Glomerular endothelial cell (primary cell): ENCODE measurements at places on chromosomes 6 and 20.

DNA sequence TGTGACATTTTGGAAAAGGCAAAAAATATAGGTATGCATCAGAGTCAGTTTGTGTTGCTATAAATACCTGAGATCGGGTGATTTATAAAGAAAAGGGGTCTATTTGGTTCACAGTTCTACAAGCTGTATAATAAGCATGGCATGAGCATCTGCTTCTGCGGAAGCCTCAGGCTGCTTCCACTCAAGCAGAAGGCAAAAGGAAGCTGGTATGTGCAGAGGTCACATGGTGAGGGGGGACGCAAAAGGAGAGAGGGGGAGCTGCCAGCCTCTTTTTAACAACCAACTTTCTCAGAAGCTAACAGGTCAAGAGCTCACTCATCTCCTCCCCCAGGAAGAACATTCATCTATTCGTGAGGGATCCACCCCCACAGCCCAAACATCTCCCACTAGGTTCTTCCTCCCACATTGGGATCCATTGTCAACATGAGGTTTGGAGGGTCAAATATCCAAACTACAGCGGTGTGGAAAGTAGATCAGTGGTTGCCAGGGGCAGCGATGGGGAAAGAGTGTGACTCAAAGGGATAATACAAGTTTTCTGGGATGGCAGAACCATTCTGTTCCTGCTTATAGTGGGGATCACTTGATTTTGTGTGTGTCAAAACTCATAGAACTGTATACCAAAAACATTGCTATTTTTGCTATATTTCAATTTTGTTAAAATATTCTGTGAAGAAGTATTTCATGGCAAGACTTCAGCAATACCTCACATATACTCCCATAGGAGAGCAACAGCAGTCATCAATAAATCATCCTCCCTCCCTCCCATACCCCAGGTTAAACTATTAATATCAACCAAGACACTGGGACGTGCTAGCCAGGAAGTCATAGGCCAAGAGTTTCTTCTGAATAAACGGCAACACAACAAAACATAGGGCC lies 9.9 kb upstream of the FAM50B start:
- DNase-seq: no peak

DNA sequence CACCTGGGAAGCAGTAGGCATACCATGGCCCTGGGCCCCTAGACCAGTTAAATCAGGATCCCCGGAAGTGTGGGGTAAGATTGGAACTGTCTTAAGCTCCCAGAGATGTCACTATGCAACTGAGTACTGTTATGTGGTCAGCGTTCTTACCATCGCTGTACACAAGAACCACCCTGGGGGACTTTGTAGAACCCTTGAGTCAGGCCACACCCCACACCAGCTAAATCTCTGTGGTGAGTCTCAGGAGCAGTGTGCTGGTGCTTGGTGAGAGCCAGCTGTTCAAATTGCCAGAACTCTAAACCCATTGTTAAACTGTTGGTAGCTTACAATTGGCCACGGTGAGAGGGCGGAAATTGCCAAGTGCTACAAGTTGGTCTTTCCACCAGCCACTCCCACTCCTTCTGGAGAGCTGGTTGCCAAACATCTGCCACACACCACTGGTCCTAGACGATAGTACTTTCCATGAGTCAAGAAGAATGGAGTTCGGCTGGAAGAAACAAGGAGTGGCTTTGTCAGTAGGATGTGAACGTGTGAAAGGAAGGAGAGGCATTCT lies 80.5 kb upstream of the SYNDIG1 start:
- no peak for DNase-seq

DNA sequence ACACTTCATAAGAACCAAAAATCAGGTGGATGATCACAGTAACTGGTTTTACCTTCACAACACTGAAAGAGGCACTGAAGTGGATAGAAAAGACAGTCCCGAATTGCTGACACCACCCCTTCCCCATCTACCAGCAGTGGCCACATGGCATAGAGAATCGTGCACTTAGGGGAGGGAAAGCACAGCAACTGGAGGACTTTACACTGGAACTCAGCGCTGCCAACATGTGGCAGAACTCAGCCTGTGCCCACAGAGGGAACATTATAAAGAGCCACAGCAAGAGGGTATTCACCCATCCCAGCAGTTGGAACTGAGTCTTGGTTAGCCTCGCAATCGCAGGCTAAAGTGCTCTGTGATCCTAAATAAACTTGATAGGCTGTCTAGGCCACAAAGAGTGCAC lies 6.5 kb upstream of the KIAA1586 start:
- no peak for DNase-seq

DNA sequence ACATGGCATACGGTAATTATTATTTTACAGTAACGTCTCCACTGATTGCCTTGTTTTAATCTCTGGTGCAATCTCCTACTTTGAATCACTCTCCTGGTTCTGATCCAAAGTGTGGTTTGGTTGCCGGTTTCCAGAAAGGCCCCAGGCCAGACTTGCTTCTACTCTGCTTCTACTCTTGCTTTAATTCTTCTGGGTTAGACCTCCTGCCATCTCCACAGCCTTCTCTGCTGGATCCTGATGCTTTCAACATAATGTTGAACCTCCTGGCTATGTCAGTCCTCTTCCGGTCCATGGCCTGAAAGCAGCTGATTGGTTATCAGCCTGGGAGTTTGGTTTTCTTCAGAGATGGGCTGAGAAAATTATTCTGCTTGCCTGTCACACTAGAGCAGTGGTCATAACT lies 266.5 kb upstream of the RIMS1 start:
- no peak for DNase-seq

GRCh38 chr6:88908598-88909548 lies 54.5 kb downstream of the RNGTT start:
- no peak for DNase-seq

DNA sequence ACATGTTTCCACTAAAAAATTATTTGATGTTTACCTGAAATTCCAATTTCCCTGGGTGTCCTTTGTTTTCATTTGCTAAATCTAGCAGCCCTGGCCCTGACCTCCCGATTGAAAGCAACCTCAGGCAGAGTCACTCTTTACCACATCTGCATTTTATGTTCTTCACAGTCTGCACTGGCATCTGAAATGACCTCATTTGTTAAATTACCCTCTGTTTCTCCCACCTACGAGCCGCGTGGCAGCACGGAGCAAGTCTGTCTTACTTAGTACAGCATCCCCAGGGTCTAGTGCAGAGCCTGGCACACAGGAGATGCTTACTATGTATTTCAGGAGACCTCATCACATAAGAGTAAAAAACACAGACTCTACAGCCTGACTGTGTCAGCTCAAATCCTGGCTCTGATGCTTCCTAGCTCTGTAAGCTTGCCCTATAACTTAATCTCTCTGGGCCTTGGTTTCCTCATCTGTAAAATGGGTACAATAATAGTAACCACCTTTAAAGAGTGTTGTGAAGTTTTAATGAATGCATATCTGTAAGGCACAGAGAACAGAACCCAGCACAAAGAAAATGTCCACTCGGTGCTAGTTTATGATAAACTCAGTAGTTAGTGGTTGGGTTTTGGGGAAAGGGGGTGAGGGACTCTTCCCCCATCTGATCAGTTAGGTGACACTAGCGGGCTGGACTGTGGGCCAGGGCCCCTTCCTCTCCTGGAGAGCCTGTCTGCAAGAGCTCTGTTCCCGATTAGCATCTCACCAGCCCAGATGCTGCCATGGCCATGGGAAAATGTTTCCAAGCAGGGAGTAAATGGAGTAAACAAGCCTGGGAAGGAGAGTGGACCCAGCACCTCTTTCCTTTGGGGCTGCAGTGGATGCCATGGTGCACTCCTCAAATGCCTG lies 88.2 kb downstream of the PREX1 start:
- no peak for DNase-seq

- DNase-seq: no peak
These were observed 6.0 kb downstream of the ENPP3 start for GRCh38 chr6:131642987-131643611.

DNA sequence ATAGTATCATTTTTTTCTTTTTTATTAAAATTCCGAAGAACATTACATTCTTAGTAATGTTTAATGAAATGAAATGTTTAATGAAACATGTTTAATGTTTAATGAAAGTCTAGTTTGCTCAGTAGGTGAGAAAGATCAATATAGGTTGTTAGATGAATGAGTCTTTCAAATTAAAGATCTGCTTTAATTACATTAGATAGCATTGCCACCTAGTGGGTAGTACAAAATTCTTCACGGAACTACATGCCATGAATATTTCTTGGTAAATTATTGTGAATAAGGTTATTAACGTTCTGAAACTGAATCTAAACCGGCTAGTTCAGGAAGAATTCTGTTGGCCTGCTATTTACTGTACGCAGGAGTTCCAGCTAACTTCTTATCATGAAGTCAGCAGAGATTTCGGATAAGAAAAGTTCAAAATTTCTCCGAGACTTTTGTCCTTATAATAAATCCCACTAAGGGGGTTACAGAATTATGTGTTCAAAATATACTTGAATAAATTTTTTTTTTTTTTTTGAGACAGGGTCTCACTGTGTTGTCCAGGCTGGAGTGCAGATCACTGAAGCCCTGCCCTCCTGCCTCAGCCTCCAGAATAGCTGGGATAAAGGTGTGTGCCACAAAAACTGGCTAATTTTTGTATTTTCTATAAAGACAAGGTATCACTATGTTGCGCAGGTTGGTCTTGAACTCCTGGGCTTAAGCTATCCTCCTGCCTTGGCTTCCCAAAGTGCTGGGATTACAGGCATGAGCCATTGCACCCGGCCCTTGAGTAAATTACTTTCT lies 7.9 kb upstream of the GMNN start:
- no peak for DNase-seq

DNA sequence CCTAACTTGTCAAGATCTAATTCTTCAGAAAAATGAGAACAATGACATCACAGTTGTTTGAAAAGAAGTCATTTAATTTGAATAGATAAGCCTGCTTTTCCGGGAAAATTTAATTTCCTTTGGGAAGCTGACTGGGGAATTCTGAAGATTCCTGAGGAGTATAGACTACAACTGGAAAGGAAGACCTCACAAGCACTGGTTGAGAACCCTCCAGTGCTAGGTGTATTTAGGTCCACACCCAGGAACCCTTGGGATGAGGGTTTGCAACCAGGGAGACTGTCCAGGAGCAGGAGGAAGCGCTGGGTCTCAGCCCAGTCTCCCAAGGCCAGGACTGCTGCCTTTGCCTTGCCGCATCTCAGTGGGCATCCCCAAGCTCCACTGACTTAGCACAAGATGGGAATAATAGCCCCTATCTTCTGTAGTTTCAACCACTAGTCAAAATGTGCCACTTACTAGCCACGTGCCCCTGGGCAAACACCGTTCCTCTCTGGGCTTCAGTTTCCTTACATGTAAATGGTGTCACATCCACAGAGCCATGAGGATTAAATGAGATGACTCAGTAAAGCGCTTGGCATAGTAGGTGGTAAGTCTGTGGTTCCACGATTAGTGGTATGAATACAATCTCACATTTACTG lies 6.9 kb upstream of the CD93 start:
- DNase-seq: no peak

DNA sequence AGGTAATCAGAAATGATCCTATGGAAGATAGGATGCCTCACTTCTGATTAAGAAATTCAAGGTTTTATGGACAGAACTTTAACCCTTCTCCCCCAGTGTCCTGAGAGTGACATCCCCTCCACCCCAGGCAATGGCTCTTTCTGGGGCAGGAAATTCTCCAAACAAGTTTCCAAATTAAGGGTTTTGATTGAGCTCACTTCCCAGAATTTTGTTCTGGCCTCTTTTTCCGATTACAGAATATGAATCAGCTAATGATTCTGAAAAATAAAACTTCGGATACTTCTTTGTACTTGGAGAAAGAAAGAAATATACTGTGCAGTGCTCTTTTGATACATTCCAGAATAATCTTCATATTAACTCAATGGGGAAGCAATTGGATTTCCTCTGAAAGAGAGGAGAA lies 32.8 kb upstream of the TASP1 start:
- DNase-seq: no peak

- DNase-seq: no peak
These were observed 121.4 kb downstream of the TIAM2 start for GRCh38 chr6:155116571-155116910.

- no peak for DNase-seq
These were observed at the start of gene VARS1 for GRCh38 chr6:31795616-31796298. Gene VARS1 (minus strand): TSS chr6:31795752. CDS start chr6:31795217, 535 bp downstream.

- no peak for DNase-seq
These were observed 10.7 kb downstream of the MAPK14 start for GRCh38 chr6:36038120-36038876.

DNA sequence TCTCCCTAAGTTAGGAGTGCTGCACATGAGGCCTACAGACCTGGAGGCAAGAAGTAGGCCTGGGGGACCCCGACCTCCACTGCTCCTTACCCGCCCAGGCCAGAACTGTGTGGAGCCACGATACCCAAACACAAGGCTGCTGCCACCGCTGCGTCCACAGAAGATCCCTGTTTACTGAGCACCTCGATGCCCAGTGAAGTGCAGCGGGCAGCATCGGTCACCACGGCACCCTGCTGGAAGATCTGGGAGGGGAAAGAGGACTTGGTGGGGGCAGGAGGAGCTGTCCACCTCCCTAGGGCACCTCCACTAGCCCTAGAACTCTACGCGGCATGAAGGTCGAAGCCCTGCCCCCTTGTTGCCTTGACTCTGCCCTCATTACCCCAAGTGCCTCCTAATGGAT lies 9.9 kb downstream of the GGT7 start:
- no peak for DNase-seq

DNA sequence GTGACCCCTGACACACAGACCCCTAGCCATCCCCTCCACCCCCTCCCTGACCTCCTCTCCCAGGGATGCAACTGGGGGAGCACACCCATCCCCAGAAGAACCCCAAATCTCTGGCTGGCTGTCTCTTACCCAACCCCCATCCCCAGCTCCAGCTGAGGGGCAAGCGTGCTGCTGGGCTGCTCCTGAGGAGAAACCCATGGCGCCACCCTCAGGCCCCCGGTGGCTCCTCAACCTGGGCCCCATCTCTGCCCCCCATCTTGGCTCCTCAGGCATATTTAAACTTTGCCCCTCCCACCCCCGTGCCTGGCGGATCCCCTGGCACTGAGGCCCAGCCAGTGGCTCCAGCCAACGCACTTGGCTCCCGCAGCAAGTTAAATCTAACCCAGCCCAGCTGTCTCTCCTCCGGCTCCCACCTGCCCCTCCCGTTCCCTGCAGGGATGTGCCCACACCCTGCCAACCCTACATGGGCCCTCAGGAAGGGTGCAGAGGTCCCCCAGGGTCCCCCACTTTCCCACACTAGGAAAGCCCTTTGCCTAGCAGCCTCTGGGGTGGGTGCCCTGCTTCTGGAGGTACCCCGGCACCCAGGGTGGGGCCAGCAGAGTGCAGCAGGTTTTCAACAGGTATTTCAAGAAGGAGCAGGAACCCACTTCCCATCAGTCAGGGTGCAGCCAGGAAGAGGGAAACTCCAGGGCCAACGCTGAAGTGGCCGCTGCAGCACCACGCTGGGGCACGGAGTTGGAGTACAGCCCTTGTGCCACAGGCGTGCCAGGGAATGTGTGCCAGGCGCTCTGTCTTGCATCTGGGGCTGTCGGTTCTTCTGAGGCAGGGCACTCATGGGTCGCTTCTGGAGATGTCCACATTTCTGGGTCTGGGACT lies 5.3 kb upstream of the OSBPL2 start:
- DNase-seq: no peak

- no peak for DNase-seq
These were observed 65.8 kb upstream of the JAG1 start for GRCh38 chr20:10739566-10739965.
